Fibroblast of skin of scalp (primary cell): ENCODE measurements at places on chromosomes 7 and 10.

- no peak for DNase-seq
Measured at GRCh38 chr7:136168821-136169220, 191.7 kb upstream of the MTPN start.

DNA sequence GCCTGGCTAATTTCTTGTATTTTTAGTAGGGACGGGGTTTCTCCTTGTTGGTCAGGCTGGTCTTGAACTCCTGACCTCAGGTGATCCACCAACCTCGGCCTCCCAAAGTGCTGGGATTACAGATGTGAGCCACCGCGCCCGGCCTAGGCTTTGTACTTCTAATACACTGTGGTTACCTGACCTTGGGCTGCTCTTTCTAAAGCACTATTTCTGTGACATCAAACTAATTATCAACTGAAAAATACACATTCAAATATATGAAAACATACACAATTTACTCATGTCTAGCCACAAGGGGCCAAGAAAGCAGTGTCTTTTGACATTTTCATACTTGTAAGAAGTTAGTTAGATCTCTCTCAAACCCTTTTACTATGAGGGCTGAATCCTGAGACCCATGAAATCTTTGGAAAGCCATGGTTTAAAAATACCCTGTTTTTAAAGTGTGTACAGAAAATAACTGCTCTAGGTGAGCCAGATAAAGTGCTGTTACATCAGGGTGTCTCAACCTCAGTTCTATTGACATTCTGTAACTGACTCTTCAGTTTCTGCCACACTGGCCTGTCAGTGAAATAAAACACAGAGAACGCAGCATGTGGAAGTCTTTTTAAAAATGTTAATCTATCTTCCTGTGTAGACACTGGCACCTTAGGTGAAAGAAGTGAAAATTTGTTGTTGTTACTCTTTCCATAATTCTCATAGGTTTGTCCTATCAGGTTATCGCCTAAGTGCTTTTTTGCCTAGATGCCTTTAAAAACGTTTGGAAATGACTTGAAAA lies 58.8 kb downstream of the CREM start:
- DNase-seq, result no peak

DNA sequence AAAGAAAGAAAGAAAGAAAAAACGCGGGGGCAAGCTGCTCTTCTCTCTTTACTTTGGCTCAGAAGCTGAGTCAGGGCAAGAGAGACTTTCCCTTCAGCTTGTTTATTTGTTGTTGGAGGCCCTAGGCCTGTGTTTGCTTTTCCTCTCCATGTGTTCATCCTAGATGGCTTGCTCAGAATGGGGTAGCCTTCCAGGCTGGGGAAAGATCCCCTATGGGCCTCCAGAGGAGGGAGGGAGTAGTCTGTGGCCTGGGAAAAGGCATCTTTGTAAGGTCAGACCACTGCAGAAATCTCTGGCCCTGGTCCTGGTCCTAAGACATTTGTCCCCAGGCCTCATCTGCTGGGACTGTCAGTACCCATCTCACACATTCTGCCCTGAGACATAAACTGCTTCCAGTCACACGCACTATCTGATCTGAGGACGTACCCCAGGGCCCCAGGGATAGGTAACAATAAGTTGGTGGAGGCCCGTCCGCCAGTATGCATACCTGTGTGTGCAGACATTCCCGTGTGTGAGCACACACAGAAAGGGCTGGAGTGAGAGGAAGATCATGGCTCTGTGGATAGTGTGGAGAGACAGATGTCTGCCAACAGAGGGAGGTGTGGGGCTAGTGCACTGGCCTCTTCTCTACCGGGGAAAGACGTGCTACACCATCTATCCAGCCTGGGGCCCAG lies 4.9 kb upstream of the SCD start:
- DNase-seq, result peak; percentile 61

GRCh38 chr10:122390271-122390670 lies 15.8 kb downstream of the PLEKHA1 start:
- DNase-seq, result no peak

- no peak for DNase-seq
Measured at GRCh38 chr10:28094121-28094520, 95.2 kb upstream of the ODAD2 start.
